ENCODE measurements at places on chromosomes 5 and 9.

- no peak for DNase-seq
These were observed 2.0 kb upstream of the SLC30A5 start for GRCh38 chr5:69091771-69092170.

GRCh38 chr9:90642570-90643539 lies at the start of gene DIRAS2:
TSS of gene DIRAS2 (minus strand) at chr9:90642824. CDS start at chr9:90613827, 28,997 bp downstream.
- DNase-seq: peak; percentile 59

DNA sequence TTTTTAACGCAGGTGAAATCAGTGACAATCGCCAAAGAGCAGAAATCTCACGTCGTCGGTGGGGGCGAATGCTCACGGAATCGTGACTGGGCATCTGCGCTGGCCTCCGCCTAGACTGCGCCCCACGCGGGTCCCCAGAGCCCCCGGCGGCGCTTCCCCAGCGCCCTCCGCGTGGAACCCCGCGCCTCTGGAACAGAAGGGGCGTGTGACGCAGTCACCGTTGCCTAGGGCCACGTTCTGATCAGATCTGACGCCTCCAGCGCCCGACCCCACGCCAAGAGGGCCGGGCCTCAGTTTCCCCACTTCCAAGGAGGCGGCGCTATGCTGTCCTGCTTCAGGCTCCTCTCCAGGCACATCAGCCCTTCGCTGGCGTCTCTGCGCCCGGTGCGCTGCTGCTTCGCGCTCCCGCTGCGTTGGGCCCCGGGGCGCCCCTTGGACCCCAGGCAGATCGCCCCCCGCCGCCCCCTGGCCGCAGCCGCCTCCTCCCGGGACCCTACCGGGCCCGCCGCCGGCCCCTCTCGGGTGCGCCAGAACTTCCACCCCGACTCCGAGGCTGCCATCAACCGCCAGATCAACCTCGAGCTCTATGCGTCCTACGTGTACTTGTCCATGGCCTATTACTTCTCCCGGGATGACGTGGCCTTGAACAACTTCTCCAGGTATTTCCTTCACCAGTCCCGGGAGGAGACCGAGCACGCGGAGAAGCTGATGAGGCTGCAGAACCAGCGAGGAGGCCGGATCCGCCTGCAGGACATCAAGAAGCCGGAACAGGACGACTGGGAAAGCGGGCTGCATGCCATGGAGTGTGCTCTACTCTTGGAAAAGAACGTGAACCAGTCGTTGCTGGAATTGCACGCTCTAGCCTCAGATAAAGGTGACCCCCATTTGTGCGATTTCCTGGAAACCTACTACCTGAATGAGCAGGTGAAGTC lies at the start of gene FTMT:
FTMT (plus strand) TSS at position 240 of the 932 bp plus-strand sequence; CDS start at position 322, 82 bp downstream.
- DNase-seq: no peak

DNA sequence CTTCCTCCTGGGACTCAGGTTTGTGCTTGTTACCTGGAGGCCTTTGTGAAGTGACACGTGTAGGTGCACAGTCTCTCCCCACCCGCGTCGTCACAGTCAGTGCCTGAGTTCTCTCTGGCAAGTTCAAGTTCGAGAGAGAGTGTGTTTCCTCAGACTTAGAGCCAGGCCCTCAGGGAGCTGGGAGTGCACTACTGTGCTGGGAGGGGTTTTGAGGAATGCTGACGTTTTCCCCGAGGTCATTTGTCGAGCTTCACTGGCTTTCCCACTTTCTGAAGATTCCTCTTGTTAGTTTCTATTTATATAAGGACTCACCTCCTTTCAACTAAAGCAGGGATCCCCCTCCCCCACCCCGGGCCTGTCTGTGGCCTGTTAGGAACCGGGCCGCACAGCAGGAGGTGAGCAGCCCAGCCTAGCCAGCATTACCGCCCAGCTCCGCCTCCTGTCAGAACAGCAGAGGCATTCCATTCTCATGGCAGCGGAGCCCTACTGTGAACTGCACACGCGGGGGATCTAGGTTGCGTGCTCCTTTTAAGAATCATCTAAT lies 209.2 kb downstream of the DIRAS2 start:
- DNase-seq: no peak

DNA sequence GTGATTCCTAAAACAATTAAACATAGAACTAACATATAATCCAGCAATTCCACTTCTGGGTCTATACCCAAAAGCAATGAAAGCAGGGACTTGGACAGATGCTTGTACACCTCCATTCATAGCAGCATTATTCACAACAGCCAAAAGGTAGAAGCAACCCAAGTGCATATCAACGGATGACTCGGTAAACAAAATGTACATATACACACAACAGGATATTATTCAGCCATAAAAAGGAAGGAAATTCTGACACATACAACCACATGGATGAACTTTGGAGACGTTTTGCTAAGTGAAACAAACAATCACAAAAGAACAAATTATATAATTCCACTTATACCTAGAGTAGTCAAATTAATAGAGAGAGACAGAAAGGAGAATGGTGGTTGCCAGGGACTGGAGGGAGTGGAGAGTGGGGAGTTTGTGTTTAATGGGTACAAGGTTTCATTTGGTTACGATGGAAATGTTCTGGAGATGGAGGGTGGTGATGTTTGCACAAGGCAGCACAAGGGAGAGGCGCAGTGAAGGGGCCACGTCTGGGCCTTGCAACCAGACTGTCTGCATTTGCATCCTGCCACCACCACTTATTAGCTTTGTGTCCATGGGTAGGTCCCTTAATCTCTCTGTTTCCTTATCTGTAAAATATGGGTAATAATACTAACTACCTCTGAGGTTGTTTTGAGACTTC lies 36.3 kb upstream of the RLN1 start:
- DNase-seq: peak; percentile 11

- no peak for DNase-seq
These were observed 74.3 kb downstream of the SEC61B start for GRCh38 chr9:99296291-99296951.

DNA sequence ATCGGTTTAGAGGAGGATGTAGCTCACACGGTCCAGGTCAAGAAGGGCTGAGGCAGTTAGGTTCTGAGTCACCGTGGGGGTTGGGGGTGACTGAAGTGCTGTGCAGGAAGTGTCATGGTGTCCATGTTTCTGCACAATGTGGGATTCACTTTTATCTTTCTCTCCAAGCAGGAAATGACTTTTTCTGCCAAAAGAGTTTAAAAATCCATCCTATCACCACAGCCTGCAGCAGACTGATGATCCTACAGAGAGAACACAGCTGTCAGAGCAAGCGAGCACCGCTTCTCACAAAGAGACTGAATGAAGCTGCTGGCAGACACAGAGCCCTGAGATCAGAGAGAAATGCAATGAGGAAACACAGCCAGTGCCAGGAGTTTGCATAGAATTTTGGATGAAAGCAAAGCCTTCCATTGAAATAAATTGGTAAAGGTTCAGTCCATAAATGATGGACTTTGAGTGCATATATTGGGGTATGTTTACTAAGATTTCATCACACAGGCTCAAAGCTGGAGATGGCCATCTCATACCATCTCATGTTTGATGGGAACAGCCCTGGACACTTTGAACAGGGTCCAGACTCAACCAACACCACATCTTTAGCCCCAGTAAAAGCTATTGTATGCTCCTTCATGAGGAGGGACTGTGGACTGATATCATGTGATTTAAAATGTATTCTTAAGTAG lies 213.9 kb upstream of the FBXL7 start:
- peak; percentile 76 for DNase-seq

DNA sequence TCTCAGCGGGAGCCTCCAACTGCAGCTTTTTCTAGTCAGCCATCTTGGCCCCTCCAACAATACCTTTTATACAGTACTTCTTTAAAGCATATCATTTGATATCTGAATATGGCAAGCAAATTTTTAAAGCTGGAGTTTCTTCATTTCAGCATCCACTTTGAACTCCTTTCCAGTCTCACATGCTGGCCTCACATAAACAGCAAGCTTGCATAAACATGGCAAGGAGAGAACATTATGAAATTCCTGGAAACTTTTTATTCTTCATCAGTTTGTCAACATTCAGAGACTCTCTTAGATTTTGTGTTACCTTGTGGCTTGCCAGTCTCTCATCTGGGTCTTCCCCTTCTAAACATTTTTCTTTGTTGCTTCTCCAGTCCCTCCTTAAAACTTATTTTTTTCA lies 745.3 kb downstream of the NR2F1-AS1 start:
- no peak for DNase-seq

- DNase-seq: peak; percentile 69
These were observed 168.6 kb downstream of the EFNA5 start for GRCh38 chr5:107501965-107502675.

DNA sequence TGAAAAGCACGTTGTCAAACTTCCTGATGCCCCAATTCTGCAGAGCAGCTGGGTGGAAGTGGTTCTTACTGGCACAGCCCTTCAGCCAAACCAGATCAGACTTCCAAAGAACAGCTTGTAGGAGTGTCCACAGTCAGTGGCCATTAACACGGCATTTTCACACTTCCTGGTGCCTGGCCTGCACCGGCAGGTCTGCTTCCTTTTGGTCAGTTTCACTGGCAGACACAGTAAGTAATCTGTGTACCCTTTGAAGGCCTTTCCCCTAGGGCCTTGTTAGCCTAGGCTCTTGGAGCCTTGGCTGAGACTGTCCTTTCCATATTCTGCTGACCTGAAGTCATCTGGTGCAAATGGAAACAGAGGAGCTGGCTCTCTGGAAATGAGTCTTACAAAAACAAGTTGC lies 297.5 kb upstream of the TNC start:
- no peak for DNase-seq

DNA sequence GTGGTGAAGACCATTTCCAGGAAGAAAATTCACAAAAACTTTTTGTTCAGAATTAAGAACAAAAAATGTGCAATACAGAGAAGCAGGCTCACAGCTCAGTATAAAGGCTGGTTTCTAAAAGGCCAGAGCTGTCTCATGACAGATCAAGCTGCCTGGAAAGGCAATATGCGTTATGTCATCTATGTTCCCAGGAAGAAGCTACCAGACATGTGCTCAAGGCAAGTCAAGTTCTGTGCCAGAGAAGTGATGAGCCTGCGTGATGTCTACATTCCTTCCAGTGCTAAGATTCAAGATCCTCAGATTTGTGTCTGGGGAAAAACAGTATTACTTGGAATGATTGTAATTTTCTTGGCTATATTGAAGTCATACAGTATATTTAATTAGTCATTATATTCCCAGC lies 104.3 kb downstream of the PDE4D start:
- DNase-seq: peak; percentile 78

GRCh38 chr5:107671742-107672210 lies 1.0 kb upstream of the EFNA5 start:
- DNase-seq: peak; percentile 73

DNA sequence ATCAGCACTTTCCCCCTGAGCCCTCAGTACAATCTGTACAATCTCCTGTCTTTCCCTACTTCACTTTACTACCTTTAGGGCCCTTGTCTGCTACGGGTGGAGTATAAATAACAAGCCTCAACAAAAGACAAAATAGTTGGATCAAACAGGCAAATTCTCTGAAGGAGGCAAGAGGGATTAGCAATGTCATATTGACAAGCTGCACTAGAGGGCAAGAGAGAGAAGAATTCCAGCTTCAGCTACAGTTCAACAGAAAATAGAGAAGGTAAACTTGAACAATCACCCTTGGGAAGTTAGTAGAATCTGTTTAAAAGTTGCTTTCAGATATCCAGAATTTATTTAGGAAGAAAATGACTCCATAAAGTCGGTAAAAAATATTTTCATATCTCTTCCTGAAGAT lies 68.4 kb upstream of the IZUMO3 start:
- DNase-seq: no peak

- no peak for DNase-seq
These were observed 34.2 kb downstream of the SUSD1 start for GRCh38 chr9:112140936-112141335.

DNA sequence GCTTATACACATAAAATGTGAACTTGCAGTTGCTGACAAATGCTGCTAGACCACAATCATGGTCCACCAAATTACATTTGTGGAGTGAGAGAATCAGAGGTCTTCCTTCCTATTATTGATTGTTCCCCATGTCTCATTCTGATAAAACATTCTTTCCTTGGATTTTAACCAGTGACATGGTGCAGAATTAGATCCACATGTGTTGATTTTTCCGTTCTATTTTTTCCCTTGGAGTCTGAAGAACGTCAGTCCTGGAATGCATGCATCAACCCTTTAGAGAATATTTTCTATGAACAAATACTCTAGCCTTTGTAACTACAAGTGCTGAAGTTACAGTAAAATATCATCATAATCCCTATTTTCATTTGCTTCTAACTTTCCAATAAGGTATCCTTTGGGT lies 170.7 kb upstream of the SPRY4 start:
- peak; percentile 16 for DNase-seq

GRCh38 chr5:167819406-167819805 lies 472.0 kb upstream of the WWC1 start:
- no peak for DNase-seq

DNA sequence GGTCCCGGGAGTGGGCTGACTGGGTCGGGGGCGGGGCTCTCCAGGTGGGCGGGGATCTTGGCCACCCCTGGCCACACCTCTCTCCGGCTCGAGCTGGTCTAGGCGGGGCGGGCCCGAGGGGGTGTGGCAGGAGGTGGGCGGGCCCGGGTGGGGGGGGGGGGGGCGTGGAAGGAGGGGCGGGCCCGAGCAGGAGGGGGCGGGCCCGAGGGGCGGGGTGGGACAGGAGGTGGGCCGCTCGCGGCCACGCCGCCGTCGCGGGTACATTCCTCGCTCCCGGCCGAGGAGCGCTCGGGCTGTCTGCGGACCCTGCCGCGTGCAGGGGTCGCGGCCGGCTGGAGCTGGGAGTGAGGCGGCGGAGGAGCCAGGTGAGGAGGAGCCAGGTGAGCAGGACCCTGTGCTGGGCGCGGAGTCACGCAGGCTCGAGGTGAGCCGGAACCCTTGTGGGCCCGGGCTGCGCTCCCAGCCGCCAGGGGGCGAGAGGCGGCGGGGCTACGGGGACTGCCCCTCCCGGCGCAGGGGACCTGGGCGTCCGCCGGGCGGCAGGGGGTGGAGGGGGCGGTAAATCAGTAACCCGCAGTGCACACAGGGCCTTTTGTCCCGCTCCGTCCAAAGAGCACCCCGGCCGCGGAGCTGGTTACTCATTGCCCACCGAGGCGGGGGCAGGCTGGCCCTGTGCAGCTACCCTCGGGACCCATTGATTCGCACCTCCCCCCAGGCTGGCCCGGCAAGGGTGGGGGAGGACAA lies at the start of gene FGFR4:
FGFR4 (plus strand) TSS at position 262 of the 744 bp plus-strand sequence. CDS start 2,688 bp downstream, outside the sequence.
- peak; percentile 72 for DNase-seq

DNA sequence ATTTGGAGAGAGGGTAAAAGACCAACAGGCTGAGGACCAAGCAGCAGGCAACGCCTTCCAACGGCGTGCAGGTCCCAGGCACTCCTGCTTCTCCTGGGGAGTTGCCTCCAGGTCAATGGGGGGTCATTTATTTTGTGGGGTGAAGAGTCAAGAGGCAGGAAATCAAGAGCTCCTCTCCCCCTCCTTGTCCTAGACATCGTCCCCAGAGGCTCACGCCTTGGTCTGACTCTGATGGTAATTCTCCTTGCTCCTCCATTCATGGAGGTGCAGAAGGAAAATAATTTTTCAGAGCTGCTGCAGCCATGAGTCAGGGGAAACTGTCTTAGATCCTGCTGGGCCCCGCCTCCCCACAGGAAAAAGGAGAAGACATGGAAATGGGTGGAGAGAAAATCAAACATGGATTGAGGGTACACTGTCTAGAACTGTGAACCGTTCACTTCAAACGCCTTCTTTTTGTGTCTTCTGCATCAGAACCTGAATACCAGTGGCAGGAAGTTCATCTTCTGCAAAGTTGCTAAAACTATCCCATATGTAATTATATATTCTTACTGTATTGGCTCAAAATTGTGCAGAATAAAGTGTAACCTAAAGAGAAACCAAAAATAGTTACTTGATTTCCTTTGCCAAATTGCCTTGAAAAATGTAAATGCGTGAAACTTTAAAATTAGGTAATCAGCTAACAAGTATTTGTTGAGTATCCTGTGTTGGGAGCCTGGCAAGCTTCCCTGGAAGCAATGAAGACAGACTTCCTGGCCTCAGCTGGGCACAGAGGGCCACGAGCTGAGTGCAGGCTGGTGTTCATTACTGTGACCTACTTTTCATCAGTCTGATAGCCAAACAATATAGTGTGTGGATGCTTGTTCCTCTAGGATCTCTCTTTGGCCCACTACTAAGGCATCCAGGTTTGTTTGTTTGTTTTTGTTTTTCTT lies 142.0 kb downstream of the CMYA5 start:
- DNase-seq: no peak
